ENCODE measurements at places on chromosomes 4 and X. TPM values are rescaled to one million over a fixed set of nuclear protein-coding genes. Genes with fewer than 3 reads are reported as not detected.

DGKK gene
- 0.05 TPM for total RNA-seq

PRR32 gene
- not detected for total RNA-seq

GABRQ gene
- total RNA-seq, result 0.43 TPM

INPP4B gene
- total RNA-seq, result 2.8 TPM

DNA sequence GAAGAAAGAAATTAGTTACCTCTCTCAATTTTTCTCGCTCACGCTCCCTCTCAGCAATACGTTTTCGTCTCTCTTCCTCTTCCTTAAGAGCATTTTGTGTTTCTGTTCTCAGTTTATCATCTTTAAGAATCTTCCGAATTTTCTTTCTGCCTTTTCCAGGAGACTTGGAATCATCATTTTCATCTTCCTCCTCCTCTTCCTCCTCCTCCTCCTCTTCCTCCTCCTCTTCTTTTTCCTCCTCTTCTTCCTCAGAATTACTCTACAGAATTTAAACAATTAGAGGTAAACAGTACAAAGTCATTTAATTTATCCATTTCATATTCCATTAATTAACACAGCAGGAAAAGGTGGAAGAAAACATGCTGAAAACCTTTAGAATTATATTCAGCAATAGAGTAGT is 133.9 kb downstream of the ATRX start:
- no peak for DNase-seq

GRCh38 chr4:10605746-10606482 is 78.7 kb downstream of the CLNK start:
- DNase-seq, result peak; percentile 82

DNA sequence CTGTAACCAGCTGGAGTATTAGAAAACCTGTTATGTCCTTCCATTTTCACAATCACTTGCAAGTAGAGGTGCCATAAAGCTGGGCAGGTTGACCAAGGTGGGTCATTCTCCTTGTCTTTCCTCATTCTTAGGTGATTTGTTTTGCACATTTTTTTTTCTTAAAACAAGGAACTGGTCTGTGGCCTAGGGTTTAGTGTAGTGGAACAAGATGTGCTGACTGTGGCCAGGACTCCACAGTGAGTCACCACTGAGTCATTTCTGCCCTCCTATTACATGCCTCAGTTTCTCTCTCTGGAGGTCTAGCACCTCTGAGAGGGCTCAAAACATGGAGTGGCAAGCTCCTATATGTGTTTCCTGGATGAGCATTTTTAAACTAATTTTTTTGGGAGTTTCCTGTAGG is 355.9 kb downstream of the GPM6A start:
- DNase-seq, result no peak

DNA sequence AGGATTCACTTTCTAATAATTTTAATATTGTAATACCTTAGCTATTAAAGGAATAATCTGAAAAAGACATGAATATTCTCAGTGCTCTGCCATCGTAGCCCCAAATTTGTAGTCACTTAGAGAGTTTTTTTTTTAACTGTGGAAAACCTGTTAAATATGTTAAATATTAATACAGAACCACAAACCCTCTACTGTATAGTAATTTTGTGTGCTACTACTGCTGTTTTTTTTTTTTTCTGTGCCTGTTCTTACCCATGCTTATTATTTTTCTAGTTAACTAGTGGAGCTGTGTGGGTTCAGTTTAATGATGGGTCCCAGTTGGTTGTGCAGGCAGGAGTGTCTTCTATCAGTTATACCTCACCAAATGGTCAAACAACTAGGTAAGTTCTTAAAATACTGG is 15.8 kb downstream of the PLK4 start:
- no peak for DNase-seq

Data from astrocyte (in vitro differentiated cells and primary cell).